ENCODE measurements at places on chromosomes 7 and 10. TPM values are rescaled to one million over a fixed set of nuclear protein-coding genes. Genes with fewer than 3 reads are reported as not detected.

DNA sequence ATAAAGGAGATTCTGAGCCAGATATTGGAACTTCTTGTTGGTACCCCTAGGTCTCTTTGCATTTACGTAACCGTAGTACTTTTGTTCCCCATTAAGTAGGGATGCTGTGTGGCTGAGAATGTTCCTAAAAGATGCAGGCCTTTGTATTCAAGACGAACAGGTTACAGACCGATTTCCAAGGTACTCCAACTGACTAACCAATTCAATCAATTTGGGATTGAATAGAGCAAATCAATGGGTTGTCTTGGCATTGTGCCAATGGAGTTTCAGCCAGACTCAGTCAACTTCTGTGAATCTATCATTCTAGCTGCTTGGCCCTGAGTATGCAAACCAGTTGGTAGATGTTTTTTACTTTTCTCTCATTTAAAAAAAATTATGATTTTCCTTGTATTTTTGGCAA is 347.3 kb upstream of the NPVF start:
- no peaks in the 10 kb centered on the region for H3K36me3 ChIP-seq
- H3K4me3 ChIP-seq: no peak overlapping the region
- peaks cover 8% of the 10 kb centered on the region for H3K4me1 ChIP-seq
- no peak for DNase-seq
- H3K27me3 ChIP-seq: no peaks in the 10 kb centered on the region

DNA sequence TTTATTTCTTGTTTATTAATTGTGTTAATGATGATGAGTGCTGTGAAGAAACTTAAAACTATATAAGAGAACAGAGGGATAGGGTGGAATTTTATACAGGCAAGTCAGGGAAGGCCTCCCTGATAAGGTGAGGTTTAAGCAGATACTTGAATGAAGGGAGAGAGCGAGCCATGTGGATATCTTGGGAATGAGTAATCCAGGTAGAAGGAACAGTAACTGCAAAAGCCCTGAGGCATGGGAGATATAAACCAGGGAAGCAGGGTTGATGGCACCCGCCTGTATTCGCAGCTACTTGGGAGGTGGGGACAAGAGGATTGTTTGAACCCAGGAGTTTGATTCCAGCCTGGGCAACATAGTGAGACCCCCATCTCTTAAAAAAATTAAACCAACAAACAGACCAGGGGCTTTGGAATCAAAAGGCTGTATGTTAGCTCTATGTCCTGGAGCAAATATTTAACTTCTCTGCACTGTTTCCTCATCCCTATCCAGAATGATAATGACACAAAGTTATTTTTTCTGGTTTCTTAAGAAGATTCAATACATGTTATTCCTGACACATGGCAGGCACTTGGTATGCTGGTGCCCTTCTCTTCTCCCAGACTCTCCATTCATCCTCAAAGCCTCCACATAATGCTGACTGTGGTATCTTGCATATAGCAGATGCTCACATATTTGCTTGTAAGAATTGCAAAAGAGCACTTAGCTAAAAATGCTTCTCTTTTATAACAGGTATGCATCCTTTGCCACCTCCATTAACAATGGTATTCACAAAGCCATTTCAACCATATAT is 169.3 kb downstream of the CHN2 start:
- H3K27ac ChIP-seq: no peak overlapping the region
- H3K4me1 ChIP-seq: no peaks in the 10 kb centered on the region
- no peaks in the 10 kb centered on the region for H3K36me3 ChIP-seq
- no peak for DNase-seq
- no peak overlapping the region for H3K4me3 ChIP-seq
- 0 out of 2 replicates have a peak, but pooled peaks cover 11% of the 10 kb centered on the region for H3K27me3 ChIP-seq

DNA sequence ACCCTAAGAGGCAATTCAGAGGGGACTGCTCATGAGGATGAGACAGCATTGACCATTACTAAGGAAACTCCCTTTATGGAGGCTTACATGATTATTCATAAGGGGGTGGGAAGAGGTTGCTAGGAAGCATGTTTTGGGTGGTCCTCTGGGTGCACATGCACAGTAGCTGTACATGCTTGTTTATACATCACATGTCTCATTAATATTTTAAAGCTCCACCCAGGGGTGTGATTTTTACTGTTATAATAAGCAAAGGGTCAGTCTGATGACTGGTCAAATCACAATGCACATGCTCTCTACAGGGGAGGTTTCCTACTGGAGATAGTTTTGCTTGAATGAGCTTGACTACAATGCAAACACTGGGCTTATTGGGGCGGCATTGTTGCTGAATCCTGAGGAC is 23.8 kb upstream of the PPP1R9A start:
- no peaks in the 10 kb centered on the region for H3K27me3 ChIP-seq
- no peak overlapping the region for H3K4me3 ChIP-seq
- H3K27ac ChIP-seq: no peak overlapping the region
- H3K4me1 ChIP-seq: no peaks in the 10 kb centered on the region
- no peaks in the 10 kb centered on the region for H3K36me3 ChIP-seq

The RAMP3 gene
- polyA plus RNA-seq: not detected

DNA sequence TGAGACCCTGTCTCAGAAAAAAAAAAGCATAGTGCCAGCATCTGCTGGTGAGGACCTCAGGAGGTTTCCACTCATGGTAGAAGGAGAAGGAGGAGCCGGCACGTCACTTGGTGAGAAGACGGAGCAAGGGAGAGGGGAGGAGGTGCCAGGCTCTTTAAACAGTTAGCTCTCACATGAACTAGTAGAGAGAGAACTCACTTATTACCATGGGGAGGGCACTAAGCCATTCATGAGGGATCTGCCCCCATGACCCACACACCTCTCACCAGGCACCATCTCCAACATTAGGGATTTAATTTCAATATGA is 62.9 kb upstream of the VKORC1L1 start:
- no peak overlapping the region for H3K4me3 ChIP-seq
- no peaks in the 10 kb centered on the region for H3K27me3 ChIP-seq
- H3K27ac ChIP-seq: no peak overlapping the region
- H3K4me1 ChIP-seq: no peaks in the 10 kb centered on the region
- no peaks in the 10 kb centered on the region for H3K36me3 ChIP-seq
- DNase-seq: no peak

The LRGUK gene
- polyA plus RNA-seq: 1.5 TPM

GRCh38 chr7:155773531-155773930 is 38.7 kb downstream of the SHH start:
- no peak for DNase-seq
- H3K27ac ChIP-seq: no peak overlapping the region
- no peak overlapping the region for H3K4me3 ChIP-seq

The INMT gene
- not detected for polyA plus RNA-seq

DNA sequence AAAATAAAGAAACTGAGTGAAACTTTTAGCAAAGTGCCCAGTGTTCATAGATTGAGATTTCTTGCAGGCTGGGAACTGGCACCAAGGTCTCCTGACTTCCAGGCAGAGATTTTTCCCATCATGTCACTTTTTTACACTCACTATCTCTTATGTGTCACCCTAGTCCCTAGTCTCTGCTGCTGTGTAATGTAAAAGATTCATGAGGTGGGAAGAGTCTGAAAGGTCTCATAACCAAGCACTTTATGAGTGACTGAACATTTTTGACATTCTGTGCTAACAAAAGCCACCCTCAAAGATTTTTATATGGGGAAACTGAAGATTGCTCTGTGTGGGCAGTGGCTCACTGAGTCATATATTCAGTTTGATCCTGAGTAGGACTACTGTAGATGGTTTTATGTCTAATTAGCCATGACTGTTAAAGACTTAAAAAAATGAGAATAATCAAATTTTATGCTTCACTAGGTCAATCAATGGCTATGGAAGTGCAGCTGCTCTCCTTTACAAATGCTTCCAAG is 900.3 kb upstream of the SORCS1 start:
- no peak overlapping the region for H3K27ac ChIP-seq
- DNase-seq: no peak

The GIMAP4 gene
- polyA plus RNA-seq: not detected

DNA sequence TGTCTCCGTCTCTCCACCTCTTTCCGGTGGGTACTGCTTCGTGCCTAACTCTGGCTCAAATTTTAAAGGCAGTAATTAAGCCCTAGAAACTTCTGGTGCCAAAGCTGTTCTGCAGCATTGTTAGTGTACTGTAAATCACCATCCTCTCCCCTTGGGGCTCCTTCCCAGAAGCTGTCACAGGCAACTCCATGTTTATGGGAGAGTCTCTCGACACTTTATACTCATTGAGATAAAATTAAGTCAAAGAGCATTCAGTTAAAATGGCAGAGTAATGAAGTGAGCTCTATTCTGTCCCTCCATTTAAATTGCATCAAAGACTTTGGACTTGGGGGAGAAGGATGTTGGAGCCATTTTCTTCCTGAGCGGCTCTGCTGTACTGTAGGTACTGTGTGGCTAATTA is 274.8 kb downstream of the SFMBT2 start:
- no peak overlapping the region for H3K4me3 ChIP-seq
- no peaks in the 10 kb centered on the region for H3K27me3 ChIP-seq
- no peak overlapping the region for H3K27ac ChIP-seq
- no peaks in the 10 kb centered on the region for H3K4me1 ChIP-seq
- no peak for DNase-seq

The TAS2R4 gene
- polyA plus RNA-seq: 0.19 TPM

DNA sequence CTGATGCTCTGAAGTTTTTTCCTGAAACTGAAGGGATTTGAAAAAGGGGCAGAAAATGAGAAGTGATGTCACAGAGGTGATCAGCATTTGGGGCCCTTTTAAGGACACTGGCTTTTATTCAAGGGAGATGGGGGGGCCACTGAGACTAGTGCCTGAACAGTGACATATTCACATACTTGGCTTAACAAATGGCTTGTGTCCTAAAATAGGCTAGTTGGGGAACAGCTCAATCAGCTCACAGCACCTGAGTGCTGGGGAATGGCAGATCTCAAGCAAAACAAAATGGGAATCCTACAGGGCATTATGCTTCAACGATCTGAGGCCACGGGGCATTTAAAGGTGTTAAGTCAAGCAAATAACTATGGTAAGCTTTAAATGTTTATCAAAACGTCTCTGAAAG is 90.1 kb downstream of the UBE2H start:
- H3K27me3 ChIP-seq: no peaks in the 10 kb centered on the region
- peak overlapping the region; percentile 43 for H3K27ac ChIP-seq
- no peak for DNase-seq
- no peak overlapping the region for H3K4me3 ChIP-seq
- H3K36me3 ChIP-seq: peaks cover 33% of the 10 kb centered on the region

GRCh38 chr7:93773446-93773845 is 117.1 kb downstream of the TFPI2 start:
- no peak overlapping the region for H3K27ac ChIP-seq
- H3K4me1 ChIP-seq: no peaks in the 10 kb centered on the region
- H3K36me3 ChIP-seq: no peaks in the 10 kb centered on the region
- no peak for DNase-seq

DNA sequence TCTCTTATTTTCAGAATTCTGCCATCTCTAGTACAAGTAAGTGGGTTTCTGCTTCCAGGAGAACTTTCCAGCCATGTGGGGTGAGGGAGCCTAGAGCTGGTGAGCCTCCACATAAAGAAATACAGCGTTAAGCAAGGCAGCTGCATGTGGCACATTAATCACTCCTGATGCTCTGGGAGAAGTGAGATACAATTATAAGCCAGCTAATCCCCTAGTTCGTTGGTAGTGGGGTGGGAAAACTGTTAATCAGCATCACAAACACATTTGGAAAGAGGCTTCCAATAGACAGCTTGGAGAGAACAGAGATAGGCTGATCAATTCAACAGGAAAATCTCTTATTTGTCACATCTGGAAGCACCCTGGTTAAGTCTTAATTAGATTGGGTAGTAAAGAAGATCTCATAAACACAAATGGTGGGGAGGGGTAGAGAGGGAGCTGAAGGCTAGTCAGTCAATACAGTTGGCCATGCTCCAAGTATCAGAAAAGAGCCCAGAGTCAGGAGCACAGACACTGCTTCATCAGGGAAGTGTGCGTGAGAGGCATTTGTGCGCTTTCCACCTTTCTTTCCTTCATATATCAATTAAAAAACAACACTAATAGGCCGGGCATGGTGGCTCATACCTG is 130.6 kb downstream of the SORCS1 start:
- no peaks in the 10 kb centered on the region for H3K27me3 ChIP-seq
- H3K27ac ChIP-seq: peak overlapping the region; percentile 93
- DNase-seq: peak; percentile 21
- H3K36me3 ChIP-seq: no peaks in the 10 kb centered on the region
- H3K4me1 ChIP-seq: 0 out of 2 replicates have a peak, but pooled peaks cover 6% of the 10 kb centered on the region

- DNase-seq: no peak
- no peak overlapping the region for H3K27ac ChIP-seq
- no peaks in the 10 kb centered on the region for H3K27me3 ChIP-seq
- no peak overlapping the region for H3K4me3 ChIP-seq
- no peaks in the 10 kb centered on the region for H3K4me1 ChIP-seq
Measured at GRCh38 chr10:13115832-13116803, 16.2 kb downstream of the OPTN start.

DNA sequence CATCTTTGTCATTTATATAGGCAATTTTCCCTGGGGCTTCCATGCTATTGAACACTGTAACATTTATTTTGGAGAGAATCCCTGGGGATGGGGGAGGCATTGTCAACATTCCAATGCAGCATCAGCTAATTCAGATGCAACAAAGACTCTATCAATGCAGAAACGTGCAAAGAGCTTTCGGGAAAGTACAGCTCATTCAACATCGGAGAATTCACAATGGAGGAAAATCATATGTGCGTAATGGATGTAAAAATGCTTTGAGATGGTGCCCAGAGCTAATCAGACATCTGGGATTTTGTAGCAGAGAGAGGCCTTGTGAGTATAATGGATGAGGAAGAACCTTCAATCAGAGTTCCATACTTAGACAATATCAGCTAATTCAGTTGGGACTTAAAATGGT is 28.3 kb upstream of the FIS1 start:
- DNase-seq: no peak
- no peaks in the 10 kb centered on the region for H3K36me3 ChIP-seq
- no peak overlapping the region for H3K27ac ChIP-seq
- no peaks in the 10 kb centered on the region for H3K4me1 ChIP-seq
- no peak overlapping the region for H3K4me3 ChIP-seq

The PDLIM1 gene
- polyA plus RNA-seq: 97.2 TPM

The BCL7B gene
- 107 TPM for polyA plus RNA-seq

- H3K27ac ChIP-seq: no peak overlapping the region
- no peaks in the 10 kb centered on the region for H3K27me3 ChIP-seq
- no peak for DNase-seq
- peaks cover 75% of the 10 kb centered on the region for H3K36me3 ChIP-seq
- H3K4me1 ChIP-seq: no peaks in the 10 kb centered on the region
Measured at GRCh38 chr10:93368210-93368609, 113.9 kb downstream of the MYOF start.

All from SK-N-SH (cell line).